Head of caudate nucleus (tissue), 42 donors: ENCODE measurements at places on chromosomes 1 and 21.
A peak's percentile ranks its signal among the peaks of the same experiment; 100 is the strongest.

GRCh38 chr1:116448785-116449385, 75.8 kb downstream of the ATP1A1 start:
- DNase-seq: no peak

DNA sequence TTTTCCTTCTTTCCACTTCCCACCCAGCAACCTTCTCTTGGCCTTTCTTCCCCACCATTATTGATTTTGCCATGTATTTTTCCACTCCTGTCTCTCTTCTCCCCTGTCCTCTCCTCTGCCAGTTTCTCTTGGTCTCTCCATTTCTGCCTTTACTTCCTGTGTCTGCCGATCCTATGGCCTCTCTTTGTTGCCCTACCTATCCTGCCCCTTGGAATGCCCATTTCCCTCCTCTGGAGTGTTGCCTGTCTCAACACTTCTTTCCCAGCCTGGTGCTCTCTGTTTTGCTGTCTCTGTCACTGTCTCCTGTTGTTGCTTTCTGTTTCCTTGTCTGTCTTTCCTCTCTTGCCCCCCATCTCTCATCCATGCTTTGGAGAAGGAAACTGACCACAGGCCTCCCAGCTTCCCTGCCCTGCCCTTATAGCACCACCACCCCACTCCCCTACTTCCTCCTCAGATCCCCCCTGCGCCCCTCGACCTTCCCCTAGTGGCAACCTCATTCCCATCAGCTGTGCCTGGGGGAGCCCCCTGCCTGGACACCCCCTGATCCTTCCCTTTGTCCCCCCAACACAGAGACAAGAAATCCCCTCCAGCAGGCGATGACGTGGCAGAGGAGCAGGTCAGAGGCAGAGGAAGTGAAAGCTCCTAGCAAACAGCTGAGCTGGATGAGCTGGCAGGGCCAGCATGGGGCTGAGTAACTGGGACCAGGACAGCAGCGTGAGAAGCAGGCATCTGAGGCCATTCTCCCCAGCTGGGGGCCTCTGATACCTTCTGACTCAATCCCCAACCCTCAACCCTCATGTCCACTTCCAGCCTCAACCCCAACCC, 6.6 kb upstream of the ETV3L start:
- no peak for DNase-seq

DNA sequence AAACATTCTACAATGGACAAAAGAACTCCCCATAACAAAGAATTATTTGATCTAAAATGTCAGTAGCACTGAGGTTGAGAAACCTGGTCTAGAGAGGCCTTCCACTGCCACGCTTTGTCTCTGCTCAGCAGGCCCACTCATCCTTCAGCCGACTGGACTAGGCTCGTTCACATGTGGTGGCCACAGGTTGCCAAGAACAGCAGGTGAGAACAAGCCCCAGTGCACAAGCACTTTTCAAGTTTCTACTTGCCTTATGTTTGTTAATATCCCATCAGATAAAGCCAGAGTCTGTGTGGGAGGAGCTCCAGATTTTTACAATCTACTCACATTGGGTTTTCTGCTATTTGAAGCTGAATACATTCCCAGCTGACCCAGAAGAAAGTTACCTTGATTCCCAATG, 9.1 kb upstream of the EFHD2 start:
- DNase-seq: no peak

DNA sequence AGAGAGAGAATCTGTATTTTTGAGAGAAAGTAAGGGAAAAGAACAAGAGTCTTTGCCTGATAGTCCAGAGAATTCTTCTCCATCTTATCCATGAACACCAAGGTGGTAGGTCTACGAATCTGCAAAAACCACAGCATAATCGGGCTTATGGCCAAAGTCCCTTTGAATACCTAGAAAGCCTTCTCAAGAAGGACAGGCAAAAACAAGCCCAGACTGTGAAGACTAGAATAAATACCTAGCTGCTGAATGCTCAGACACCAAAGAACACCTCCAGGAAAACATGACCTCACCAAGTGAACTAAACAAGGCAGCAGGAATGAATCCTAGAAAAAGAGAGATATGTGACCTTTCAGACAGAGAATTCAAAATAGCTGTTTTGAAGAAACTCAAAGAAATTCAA, 79.2 kb downstream of the HFM1 start:
- no peak for DNase-seq

GRCh38 chr1:39609618-39610331, 29.7 kb downstream of the HEYL start:
- DNase-seq: no peak

DNA sequence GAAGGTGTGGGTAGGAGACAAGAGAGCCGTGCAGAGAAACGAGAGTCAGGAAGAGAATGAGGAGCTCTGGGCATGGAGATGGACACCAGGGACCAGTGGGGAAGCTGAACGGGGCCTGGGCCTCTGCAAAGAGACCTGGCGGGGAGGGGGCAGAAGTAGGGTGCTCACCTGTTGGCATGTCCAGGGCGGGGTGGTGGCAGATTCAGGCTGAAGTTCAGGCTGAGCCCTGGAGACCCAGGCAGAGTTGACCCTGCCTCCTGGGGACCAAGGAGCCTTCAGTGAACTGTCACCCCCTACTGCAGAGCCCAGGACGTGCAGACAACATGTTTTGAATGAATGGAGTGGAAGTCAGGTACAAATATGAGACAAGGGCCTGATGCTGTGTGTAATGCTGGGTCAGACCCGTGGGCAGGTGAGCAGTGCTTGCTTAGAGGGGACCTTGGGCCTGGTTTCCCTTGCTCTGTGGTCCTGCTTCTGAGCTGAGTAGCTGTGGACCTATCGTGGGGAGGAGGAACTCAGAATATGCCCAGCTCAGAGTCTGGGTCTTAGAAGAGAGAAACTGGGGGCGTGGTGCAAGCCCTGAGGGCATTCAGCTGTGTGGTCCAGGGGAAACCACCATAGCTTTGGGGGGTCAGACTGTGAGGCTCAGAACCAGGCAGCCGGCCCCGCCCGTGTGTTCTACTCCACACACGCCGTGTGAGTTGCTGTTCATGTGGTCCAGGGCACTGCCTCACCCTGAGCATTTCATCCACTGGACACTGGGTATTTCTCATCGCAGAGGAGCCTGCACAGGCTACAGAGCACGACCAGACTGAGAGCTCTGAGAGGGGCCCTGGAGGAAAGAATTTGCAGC, 21.3 kb upstream of the UMODL1 start:
- no peak for DNase-seq

DNA sequence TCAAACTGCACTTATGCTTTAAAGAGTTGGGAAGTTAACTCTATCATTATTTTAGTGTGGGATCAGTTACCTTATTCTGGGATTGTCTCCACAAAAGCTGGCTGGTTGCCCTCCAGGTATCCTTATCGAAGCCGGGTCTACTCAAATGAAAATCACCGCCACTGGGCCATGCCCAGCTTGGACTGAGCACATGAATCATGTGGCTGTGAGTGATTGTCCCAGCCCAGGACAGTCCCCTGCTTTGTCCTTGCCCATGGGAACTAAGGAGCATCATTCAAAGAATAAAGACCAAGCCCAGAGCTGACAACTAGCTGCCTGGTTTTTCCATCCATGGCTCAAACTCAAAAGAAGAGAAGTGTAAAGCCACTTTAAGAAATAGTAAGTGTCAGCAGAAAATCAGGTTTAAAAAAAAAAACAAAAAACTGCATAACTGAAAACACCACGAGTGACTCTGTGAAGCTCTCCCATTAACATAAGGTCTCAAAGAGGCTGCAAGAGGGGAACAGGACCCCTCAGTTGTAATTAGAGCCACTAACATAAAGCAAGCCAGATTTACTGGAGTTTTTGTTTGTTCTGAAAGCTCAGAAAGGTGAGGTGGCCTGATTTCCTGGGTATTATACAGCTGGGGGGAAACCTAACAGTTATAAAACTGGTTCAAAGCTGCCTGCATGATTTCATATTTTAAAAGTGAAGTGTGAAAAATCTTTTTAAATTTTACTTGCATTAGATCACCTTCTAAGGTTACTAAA, 91.5 kb downstream of the KIF14 start:
- no peak for DNase-seq

DNA sequence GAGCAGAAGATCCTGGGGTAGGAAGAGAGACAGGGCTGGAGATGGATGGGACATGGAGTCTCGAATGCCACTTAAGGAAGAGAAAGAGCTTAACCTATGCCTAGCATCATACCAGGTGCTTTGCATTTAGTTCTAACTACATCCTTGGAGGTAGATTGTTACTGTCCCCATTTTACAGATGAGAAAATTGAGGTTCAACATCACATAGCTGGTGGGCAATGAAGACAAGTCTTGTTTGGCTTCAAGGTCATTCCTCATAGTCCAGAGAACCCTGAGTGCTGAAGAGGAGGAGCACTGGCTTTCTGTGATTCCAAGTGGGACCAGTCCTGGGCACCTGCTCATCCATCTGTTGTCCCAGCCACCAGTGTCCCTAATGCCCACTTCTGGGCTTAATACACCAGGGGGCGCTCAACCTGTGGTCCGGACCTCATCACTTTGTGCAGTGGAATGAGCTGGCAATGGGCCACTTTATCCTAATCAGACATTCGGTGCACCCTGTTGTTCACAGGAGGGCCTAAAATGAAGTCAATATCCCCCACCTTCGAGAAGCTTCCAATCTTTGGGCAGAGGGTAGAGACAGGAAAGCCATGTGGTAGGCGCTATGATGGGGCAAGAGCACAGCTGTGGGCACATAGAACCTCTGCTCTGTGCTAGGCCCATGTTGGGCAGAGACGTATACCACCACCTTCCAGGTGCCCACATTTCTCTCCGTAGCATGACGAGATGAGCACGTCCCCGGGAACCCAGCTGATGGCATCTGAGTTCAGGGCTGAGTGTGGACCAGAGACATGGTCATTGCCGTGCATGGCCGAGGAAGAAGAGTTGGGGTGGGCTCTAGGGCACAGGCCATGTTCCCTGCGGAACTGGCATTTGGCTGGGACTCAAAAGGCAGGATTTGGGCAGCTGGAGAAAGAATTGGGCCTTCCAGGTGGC, 9.2 kb downstream of the RPS6KA1 start:
- no peak for DNase-seq

DNA sequence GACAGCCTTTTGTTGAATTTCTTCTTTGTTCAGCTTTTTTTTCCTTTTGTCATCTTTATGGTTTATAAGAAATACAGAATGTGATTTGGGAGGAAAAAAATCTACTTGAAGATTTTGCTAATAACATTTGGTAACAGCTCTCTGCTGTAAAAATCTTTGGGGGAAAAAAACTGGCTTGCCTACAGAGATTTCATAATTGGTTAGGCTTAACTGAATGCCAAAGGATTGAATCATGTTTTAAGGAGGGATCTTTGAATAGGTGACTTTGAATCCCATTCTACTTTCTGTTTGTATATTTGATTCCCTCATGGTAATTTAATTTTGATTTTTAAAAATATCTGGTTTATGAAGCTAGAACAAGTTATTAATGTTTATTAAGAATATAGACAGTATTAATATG, 3.2 kb downstream of the BTF3L4 start:
- no peak for DNase-seq

DNA sequence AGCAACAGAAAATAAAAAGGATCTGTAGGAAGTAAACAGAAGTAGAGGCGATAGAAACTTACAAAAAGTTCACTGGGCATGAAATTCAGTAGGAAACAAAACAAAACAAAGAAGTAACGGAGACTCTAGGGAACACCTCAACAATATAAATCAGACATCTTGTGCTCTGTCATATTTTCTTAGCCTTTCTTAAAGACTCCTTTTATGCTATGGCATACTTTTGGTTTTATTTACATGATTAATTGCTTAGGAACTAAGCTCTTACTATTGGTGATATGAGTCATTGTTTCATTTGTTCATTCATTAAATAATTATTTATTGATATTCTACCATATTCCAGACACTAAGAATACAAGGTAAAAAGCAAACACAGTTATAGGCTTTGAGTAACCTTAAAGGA, 126.6 kb downstream of the KCNT2 start:
- no peak for DNase-seq

DNA sequence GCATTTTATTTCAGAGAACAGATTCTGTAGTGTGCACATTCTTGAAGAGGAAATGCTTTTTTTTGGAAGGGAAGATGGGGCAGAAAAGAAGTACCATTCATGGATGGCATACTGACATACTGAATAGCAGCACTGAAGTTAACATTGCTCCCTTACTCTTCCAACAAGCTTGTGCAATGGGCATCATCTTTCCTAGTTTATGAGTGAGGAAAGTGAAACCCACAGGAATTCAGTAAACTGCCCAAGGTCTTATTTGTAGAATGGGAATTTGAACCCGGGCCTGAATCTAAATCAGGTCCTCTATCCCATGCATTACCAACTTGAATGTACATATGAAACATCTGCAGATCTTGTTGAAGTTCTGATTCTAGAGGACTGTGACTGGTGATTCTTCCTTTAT, 215.7 kb upstream of the FGGY start:
- DNase-seq: no peak

- peak; percentile 23 for DNase-seq
Observed at GRCh38 chr21:36719614-36720013, 20.7 kb downstream of the SIM2 start.

GRCh38 chr1:110176299-110176956, 26.1 kb downstream of the SLC6A17 start:
- peak; percentile 63 for DNase-seq

- no peak for DNase-seq
Observed at GRCh38 chr1:232557096-232557495, 72.8 kb downstream of the SIPA1L2 start.

DNA sequence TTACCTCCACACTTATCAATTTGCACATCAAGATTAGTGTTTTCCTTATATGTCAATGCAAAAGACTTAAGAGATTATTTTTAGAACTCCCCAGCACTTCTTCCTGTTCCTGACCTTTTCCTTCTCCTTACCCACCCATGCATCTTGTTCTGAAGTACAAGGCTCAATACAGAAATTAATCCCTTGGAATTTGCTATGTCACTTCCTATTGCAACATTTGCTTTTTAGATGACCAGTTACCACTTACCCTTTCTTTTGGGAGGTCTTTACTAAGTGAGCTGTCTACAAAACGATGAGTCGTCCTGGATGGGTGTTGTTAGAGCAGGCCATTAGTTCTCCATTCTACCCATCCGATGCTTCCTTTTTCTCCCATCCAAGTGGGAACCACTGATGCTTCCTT, 221.2 kb downstream of the FMN2 start:
- no peak for DNase-seq

DNA sequence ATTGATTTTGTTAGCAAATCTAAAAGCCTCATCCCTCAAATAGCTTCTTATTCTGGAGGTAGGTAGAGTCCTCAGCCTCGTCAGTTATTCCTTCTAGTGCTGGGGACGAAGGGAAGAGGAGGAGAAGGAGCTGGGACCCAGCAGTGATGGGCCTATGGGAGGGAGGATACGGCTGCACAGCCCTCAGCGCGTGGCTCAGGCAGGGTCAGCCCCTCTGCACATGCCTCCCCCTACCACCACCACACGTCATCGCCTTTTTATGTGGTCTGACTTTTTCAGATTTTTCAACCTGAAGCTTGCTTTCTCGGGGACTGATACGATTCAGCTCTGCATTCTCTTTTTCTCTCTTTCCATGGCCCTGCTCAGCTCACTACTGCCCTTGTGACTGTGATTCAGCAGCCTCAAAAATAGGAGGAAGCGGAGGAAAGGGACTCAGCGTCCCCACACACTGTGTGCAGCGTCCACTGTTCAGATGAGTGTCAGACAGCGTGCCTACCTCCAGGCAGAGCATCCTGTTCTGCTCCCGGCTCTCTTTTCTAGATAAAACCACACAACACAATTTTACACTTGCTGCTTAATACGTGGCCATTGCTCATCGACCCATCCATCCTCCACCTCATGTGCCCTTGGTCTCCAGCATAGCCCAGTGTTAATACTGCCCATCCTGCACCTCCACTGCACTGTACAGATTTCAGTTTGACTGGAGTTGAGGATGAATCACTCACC, 827 bp downstream of the OR2B11 start:
- no peak for DNase-seq
